ENCODE measurements at places on chromosomes 4 and X. TPM values are rescaled to one million over a fixed set of nuclear protein-coding genes. Genes with fewer than 3 reads are reported as not detected.

DNA sequence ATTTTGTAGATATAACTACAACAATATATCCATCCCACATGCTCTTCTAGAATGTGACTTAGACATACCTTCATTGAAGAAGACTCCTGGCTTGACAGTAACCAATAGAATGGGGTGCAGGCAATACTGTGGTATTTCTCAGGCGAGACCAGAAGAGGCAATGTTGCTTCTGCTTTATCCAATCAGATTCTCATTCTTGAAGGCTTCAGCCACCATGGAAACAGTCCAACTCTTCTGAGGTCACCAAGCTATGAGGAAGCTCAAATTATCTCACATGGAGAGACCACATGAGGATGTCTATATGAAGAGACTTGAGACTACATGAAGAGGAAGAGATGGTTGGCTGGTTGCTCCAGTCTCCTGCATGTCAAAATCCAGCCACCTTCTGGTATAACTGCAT lies 469.9 kb downstream of the PCDH10 start:
- peaks cover 7% of the 10 kb centered on the region for H3K4me1 ChIP-seq
- H3K27ac ChIP-seq: no peak overlapping the region
- no peaks in the 10 kb centered on the region for H3K27me3 ChIP-seq
- H3K4me3 ChIP-seq: no peak overlapping the region
- DNase-seq: no peak
- H3K36me3 ChIP-seq: no peaks in the 10 kb centered on the region

DNA sequence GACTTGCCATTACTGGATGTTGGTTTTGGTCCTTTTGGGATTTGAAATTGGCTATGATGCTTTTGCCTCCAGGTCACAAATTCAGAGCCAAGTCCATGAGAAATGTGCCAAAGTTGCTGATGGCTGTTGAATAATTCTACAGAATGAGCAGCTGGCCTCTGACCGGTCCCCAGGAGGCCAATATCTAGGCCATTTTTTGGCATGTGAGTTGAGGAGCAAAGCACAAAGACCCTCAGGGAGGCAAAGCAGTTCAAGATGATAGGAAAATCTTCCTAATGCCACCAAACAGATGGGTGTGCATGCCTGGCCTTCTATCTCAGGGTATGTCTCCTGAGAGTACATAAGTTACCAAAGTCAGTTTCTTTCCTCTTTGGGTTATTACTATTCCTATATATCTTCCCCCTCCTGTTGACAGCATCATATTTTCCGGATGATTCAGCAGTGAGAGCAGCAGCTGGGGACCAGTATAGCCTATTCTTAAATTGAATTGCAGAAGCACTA lies 44.4 kb downstream of the SEL1L3 start:
- no peak overlapping the region for H3K27ac ChIP-seq
- DNase-seq: no peak
- H3K4me3 ChIP-seq: no peak overlapping the region

DNA sequence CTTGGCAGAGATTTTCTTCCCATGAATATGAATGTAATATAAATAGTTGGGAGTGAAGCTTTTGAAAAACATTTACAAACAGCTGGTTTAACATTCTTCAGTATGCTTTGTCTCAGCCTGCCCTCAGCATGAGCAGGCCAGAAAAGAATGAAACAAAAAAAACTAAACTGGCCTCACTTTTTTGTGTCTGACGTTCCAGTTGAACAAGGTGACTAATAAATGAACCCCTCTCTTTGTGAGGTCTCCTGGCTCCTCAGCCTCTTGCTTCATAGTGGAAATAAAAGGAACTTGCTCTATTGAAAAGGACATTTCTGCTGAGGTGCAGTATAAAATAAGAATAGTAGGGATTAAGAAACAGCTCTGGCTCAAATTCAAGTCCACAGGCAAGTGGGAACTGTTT lies 9.4 kb downstream of the CHST7 start:
- no peak overlapping the region for H3K4me3 ChIP-seq
- H3K4me1 ChIP-seq: no peaks in the 10 kb centered on the region
- H3K27me3 ChIP-seq: no peaks in the 10 kb centered on the region
- H3K36me3 ChIP-seq: no peaks in the 10 kb centered on the region

- H3K27ac ChIP-seq: no peak overlapping the region
- no peak overlapping the region for H3K4me3 ChIP-seq
- no peaks in the 10 kb centered on the region for H3K27me3 ChIP-seq
- no peaks in the 10 kb centered on the region for H3K36me3 ChIP-seq
- no peaks in the 10 kb centered on the region for H3K4me1 ChIP-seq
- no peak for DNase-seq
Measured at GRCh38 chr4:83207497-83208101, 77.0 kb downstream of the COQ2 start.

DNA sequence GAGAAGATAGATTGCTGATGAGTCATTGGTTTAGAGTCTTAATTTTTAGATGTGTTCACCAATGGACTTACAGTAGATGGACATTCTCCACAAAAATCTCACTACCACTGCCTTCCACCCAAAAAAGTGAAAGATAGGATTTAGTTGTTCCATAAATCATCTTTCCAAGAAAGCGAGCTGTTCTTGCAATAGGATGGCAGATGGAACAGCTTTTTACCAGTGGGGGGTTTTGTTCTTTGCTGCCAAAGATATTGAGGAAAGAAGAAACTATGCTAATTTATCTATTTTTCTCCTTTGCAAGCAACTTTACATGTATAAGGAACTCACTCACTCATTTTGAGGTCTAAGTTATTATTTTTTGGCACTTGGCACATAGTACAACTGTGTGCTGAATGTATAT lies 109.5 kb downstream of the ADGRL3 start:
- no peak overlapping the region for H3K4me3 ChIP-seq
- DNase-seq: no peak
- H3K27me3 ChIP-seq: no peaks in the 10 kb centered on the region

DNA sequence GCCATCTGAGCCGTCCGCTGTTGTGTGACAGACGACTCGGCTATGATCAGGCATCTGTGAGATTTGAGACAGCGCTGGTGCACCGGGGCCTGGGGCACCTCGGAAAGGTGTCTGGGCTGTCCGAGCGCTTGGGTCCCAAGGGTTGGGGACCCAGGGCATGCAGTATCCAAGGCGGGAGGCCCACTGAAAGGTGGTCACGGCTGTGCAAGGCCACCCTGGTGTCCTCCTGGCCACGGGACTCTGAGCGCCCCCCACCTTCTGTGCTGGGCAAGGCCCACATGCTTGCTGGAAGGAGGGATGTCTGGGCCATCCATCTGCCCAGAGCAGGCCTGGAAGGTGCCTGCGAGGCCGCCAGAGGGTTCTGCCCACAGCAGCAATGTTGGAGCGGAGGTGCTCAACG lies 19.9 kb downstream of the TACC3 start:
- DNase-seq: no peak
- H3K4me3 ChIP-seq: no peak overlapping the region
- H3K27me3 ChIP-seq: no peaks in the 10 kb centered on the region
- H3K27ac ChIP-seq: no peak overlapping the region

DNA sequence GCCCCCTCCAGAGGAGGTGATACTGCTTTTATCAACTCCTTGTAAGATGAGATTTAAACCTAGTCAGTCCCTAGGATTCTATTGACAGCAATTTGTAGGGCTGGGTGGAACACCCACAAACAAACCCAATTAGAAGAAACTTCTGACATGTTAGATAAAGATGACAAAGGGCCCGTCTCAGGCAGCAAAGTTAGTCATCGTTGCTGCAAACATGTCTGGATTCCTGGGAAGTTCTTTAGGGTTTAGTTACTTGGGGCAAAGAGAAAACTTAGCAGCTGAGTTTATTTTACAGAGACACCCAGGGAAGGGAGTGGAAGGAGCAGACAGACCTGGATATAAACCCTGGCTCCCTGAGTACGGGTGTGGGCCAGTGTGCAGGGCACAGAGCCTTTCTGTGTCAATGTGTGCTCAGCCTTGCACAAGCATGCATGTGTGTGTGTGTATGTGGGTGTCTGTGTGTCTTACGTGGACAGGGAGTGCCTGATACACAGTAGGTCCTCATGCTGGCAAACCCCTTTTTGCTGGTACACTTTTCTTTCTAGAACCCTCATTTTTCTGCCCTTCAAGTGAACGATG lies 130.0 kb upstream of the STX18 start:
- no peak overlapping the region for H3K27ac ChIP-seq
- peaks cover 9% of the 10 kb centered on the region for H3K4me1 ChIP-seq

DNA sequence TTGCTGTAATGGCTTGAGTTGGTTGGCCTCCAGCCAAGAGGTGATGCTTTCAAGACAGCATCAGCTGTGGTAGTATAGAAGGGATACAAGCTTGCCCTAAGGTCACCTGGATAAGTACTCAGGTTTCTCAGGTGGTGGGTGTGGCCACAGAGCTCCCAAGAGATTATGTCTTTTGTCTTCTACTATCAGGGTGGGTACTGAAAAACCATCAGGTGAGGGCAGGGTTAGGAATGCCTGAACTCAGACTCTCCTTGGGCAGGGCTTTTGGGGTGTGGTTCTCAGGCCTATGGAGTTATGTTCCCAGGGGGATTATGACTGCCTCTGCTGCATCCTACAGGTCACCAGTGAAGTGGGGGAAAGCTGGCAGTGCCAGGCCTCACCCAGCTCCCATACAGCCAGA lies 654.6 kb upstream of the GALNT7 start:
- no peak overlapping the region for H3K4me3 ChIP-seq
- no peaks in the 10 kb centered on the region for H3K4me1 ChIP-seq
- peak; percentile 48 for DNase-seq
- no peaks in the 10 kb centered on the region for H3K27me3 ChIP-seq
- H3K36me3 ChIP-seq: no peaks in the 10 kb centered on the region

- no peaks in the 10 kb centered on the region for H3K36me3 ChIP-seq
- no peak overlapping the region for H3K4me3 ChIP-seq
- no peaks in the 10 kb centered on the region for H3K27me3 ChIP-seq
- no peak for DNase-seq
- H3K4me1 ChIP-seq: no peaks in the 10 kb centered on the region
Measured at GRCh38 chr4:103802766-103803165, 83.0 kb upstream of the TACR3 start.

- H3K27ac ChIP-seq: no peak overlapping the region
- no peak overlapping the region for H3K4me3 ChIP-seq
- no peaks in the 10 kb centered on the region for H3K4me1 ChIP-seq
- H3K36me3 ChIP-seq: no peaks in the 10 kb centered on the region
- no peaks in the 10 kb centered on the region for H3K27me3 ChIP-seq
Measured at GRCh38 chr4:142331132-142331531, 515.0 kb downstream of the INPP4B start.

- no peak overlapping the region for H3K4me3 ChIP-seq
- H3K36me3 ChIP-seq: no peaks in the 10 kb centered on the region
- H3K27ac ChIP-seq: no peak overlapping the region
- peaks cover 89% of the 10 kb centered on the region for H3K27me3 ChIP-seq
Measured at GRCh38 chr4:1006856-1007255, 4.6 kb upstream of the FGFRL1 start.

DNA sequence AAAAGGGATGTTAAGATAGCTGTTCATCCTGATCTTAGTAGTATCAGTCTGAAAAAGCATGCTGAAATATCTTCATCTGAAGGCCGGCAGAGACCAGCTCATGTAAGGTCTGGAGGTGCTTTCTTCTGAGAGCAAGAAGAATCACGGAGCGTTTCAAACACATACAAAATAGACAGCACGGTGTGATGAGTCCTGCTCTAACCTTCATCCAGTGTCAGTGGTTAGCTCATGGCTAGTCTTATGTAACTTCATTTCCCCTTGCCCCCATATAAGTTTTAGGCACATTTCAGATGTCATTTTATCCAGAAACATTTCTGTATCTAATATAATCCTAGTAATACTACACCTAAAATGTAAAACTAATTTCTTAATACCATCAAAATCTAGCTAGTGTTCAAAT lies 27.8 kb downstream of the ADD1 start:
- peaks cover 36% of the 10 kb centered on the region for H3K36me3 ChIP-seq
- no peak overlapping the region for H3K4me3 ChIP-seq
- H3K27me3 ChIP-seq: no peaks in the 10 kb centered on the region
- H3K27ac ChIP-seq: no peak overlapping the region
- DNase-seq: no peak
- H3K4me1 ChIP-seq: peaks cover 38% of the 10 kb centered on the region

GRCh38 chr4:47837908-47838294 lies at the start of gene CORIN:
TSS of gene CORIN (minus strand) at chr4:47838067. CDS start at chr4:47837949, 118 bp downstream.
- H3K4me1 ChIP-seq: no peaks in the 10 kb centered on the region
- no peak within 1 kb of the TSS for H3K27ac ChIP-seq
- peak within 1 kb of the TSS; percentile 84 for H3K4me3 ChIP-seq
- no peaks in the 10 kb centered on the region for H3K27me3 ChIP-seq

GRCh38 chr4:878796-879728 lies 53.1 kb downstream of the GAK start:
- no peak for DNase-seq
- no peaks in the 10 kb centered on the region for H3K4me1 ChIP-seq
- no peaks in the 10 kb centered on the region for H3K27me3 ChIP-seq

GRCh38 chr4:186660403-186660802 lies 63.3 kb downstream of the FAT1 start:
- H3K4me3 ChIP-seq: no peak overlapping the region
- H3K27ac ChIP-seq: no peak overlapping the region
- peaks cover 22% of the 10 kb centered on the region for H3K36me3 ChIP-seq

DNA sequence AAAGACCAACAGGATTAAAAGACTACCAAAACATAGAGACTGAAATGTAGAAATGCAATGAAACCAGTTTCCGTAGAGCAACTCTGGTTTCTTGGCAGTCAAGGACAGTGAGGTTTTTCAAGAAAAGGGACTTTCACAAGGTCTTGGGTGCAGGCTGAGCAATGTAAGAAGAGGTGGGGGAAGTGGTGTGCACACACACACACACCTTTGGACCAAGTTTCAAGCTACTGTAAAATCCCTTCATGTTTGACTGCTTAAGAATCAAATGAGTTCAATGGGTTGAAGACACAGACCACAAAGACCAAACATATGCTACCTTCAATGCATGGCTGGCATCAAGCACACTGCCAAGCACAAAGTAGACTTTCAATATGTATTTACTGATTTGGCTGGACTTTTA lies 17.8 kb upstream of the MCF2 start:
- no peaks in the 10 kb centered on the region for H3K4me1 ChIP-seq
- no peak overlapping the region for H3K27ac ChIP-seq

DNA sequence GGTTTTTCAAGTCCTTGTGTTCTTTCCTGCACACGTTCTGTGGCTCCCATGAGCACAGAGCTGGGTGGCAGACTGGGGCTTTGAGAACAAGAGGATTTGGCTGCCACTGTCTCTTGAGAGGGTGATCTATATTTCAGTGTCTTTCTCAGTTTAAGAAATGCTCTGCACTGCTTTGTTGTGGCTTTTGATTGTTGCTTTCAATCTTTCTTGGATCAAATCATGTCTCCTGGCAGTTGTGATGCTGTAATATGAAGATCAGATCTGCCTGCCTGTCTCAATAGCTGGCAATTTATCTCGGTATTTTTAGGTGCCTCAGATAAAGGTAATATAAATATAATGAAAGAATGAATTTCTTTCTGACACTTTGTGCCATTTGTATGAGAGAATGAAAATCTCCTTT lies 273.3 kb upstream of the LCORL start:
- no peak overlapping the region for H3K4me3 ChIP-seq
- no peak for DNase-seq
- no peaks in the 10 kb centered on the region for H3K27me3 ChIP-seq
- no peaks in the 10 kb centered on the region for H3K36me3 ChIP-seq

- H3K4me3 ChIP-seq: no peak overlapping the region
- peaks cover 8% of the 10 kb centered on the region for H3K36me3 ChIP-seq
- no peaks in the 10 kb centered on the region for H3K4me1 ChIP-seq
- no peak overlapping the region for H3K27ac ChIP-seq
- DNase-seq: no peak
Measured at GRCh38 chrX:46607916-46608315, 34.4 kb downstream of the CHST7 start.

Gene TMEM31
- total RNA-seq: 1.00 TPM

Gene PSAPL1
- 0.70 TPM for total RNA-seq

Gene ELF2
- 43.9 TPM for total RNA-seq

Gene CSAG1
- total RNA-seq: not detected

Gene POLN
- total RNA-seq: 0.92 TPM

Gene NPY1R
- total RNA-seq: 11.4 TPM

Gene ZNF732
- 24.2 TPM for total RNA-seq

Gene KCNIP4
- total RNA-seq: not detected

Gene WNK3
- total RNA-seq: 67.9 TPM

Gene ZNF280C
- 13.7 TPM for total RNA-seq

Gene GLRA3
- total RNA-seq: 0.09 TPM

All from endodermal cell (in vitro differentiated cells).